NCI-H1417 (cell line): ENCODE measurements at places on chromosomes 2 and 18.

- no peak for DNase-seq
Observed at GRCh38 chr2:152814475-152815030, 96.1 kb downstream of the ARL6IP6 start.

- DNase-seq, result no peak
Observed at GRCh38 chr2:216118474-216118873, 9.3 kb downstream of the XRCC5 start.

- no peak for DNase-seq
Observed at GRCh38 chr2:199791326-199791725, 59.7 kb downstream of the FTCDNL1 start.

DNA sequence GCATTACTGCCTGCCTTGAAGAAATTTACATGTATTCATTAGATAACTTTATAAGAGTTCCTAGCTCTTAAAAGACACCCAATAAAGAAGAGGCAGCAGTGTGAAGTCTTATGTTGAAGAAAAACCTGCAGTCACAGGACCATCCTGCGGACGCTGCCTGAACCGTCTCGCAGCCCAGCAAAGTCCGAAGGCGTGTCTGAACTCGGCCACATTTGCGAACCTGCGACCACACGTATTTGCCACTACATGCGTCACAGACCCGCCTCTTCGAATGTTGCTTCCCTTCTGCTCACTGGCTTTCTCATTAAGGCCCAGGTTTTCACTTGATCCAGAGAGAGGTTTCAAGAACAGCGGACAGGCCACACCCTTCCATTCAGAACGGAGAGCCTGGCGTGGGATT is 41.2 kb downstream of the CNGA3 start:
- no peak for DNase-seq

GRCh38 chr2:23571085-23571484 is 186.1 kb downstream of the KLHL29 start:
- DNase-seq, result no peak

DNA sequence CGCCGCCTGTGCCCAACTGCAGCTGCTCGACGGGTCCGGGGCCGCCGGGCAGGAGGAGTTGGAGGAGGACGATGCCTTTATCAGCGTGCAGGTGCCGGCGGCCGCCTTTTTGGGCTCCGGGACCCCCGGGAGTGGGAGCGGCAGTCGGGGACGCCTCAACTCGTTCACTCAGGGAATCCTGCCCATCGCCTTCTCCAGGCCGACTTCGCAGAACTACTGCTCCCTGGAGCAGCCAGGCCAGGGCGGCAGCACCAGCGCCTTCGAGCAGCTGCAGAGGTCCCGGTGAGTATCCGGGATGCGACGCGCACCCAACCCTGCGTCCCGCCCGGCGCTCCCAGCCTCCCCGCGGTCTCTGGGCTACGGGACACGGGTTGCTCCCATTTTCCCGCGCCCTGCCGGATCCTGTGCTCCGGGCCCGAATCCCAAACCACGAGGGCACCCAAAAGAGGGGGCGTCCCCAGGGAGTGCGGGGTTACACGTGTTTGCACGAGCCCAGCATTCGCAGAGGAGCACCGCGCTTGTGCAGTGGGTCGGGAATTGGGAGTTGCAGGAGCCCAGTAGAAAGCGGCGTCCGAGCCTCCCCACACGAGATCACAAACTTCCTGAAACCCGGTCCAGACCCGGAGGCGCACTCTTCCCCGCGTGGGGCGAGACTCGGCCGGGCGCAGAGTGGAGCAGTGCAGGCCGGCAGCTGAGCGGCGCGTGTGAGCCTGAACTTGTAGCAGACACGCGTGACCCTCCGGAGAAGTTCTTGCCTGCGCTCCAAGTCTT is 1.2 kb downstream of the CABLES1 start:
- DNase-seq, result peak; percentile 69

DNA sequence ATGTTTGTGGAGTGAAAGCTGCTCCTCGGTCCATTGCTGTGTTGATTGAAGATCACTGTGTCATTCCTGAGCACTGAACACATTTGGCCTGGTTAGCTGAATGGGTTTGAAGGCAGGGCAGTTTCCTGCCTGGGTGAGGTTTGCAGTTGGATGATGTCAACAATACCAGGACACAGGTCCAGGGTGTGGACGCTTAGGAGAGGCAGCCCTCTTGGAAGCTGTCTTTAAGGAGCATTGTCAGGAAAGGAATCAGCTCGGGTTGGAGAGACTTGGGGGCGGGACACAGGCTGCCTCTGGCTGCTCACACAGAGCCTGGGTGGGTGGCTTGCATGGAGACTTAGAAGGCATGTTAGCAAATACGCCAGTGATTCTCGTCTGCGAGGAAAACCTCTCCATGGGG is 237.7 kb downstream of the SEPTIN10 start:
- no peak for DNase-seq

GRCh38 chr2:20501974-20502373 is 55.1 kb downstream of the RHOB start:
- DNase-seq, result no peak

- DNase-seq, result peak; percentile 52
Observed at GRCh38 chr18:78814766-78815165, 164.9 kb upstream of the SALL3 start.

- no peak for DNase-seq
Observed at GRCh38 chr2:105255979-105256378, 14.4 kb downstream of the GPR45 start.

DNA sequence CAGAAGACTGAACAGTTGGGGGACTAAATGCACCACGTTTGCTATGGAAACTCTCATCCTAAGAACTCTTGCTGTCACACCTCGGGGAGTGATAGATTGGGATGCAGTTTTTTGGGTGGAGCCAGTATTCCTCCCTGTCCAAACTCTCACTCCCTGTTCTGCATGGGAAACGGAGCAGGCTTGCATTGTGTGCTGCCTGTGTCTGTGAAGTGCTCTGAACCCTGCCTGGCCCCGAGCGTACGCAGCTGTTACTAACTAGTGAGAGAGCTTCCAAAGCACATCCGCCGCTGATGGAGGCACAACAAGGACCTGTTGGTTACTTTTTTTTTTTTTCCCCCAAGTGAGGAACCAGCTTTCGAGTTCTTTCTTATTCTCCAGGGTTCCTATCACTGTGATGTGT is 195.5 kb downstream of the ANAPC1 start:
- DNase-seq, result no peak

DNA sequence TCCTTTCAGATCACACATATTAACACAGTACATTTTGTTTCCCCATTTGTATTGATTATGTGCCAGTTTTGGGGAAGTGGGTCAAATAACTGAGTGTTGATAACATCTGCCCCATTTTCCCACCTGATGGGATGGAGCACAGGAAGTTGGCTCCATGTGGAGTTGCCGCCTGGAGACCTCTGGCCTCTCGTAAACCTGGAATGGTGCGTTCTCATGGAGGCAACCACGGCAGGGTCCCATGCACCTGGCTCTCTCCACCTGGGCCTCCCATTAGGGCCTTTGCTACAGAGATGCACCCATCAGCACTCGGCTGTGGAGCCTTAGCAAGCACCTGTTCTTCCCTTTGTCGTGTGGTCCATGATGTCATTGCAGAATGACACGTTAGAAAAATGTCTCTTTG is 130.6 kb downstream of the MBP start:
- no peak for DNase-seq

- no peak for DNase-seq
Observed at GRCh38 chr2:177905640-177906039, 166.9 kb downstream of the PDE11A start.

GRCh38 chr2:54122939-54123338 is 7.5 kb downstream of the ACYP2 start:
- no peak for DNase-seq

DNA sequence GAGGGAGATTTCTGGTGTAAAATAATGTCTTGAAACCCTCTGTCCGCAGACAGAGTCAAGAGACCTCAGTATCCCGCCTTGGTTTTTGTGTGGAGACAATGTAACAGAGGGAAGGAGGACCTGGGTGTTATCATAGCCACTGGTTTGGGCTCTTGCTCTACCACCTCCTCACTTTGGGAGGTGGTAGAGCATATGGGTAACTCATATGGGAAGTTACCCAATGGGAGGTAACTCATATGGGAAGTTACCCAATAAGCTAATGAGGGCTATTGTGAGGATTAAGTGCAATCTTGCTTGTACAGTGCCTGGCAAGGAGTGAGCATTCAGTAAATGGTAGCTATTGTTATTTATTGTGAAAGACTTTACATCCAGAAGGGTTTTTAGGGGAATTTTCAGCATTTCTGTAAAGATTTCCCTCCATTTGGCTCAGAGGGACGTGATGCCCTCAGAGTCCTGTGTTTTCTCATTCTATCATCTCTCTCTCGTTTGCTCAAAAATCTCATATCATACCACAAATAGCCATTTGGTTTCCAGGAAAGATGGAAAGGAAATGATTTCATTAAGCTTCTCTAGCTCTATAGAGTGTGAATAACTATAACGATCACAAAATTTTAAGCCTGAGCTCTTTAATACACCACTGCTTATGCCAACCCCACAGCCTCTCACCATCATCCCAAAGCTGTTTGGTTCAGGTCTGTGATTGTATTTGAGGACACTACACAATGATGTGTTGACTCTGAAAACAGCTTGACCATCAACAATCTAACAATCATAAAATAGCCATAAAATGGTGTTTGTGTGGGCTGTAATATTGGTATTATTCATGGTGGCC is 307.7 kb downstream of the STK39 start:
- no peak for DNase-seq

DNA sequence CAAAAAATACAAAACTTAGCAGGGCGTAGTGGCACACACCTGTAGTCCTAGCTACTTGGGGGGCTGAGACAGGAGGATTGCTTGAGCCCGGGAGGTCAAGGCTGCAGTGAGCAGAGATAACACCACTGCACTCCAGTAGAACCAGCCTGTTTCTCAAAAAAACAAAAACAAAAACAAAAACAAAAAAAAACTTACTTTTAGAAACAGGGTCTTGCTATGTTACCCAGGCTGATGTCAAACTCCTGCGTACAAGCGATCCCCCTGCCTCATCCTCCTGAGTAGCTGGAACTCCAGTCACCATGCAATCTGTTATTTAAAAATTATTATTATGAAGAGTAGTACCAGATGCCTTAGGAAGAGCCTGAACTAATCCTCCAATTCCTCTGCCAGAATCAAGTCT is 35.0 kb upstream of the GLI2 start:
- DNase-seq, result no peak

DNA sequence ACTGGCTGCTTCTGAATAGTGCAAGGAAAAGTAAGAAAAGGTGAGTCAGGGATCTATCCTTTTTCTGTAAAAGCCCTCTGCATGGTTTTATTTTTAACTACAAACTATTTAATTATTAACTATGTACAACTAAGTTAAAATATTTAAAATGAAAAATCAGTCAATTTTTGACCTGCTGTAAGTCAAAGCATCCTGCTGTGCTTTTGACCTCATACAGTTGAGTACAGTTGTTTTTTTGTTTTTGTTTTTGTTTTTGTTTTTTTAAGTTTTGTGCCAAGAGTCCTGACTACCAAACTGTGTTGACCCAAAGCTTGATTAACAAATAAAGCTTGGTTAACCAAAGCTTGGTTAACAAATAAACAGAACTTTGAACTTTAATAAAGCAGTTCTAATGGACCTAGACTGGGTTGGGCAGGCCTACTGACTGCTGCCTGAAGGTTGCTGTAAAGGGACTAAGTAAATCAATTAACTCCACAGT is at the start of gene ACMSD:
TSS of gene ACMSD (plus strand) at position 474 of the 478 bp plus-strand sequence. CDS start 67 bp downstream, outside the sequence.
- DNase-seq, result no peak

- DNase-seq, result no peak
Observed at GRCh38 chr2:223786236-223786635, 51.1 kb downstream of the AP1S3 start.

DNA sequence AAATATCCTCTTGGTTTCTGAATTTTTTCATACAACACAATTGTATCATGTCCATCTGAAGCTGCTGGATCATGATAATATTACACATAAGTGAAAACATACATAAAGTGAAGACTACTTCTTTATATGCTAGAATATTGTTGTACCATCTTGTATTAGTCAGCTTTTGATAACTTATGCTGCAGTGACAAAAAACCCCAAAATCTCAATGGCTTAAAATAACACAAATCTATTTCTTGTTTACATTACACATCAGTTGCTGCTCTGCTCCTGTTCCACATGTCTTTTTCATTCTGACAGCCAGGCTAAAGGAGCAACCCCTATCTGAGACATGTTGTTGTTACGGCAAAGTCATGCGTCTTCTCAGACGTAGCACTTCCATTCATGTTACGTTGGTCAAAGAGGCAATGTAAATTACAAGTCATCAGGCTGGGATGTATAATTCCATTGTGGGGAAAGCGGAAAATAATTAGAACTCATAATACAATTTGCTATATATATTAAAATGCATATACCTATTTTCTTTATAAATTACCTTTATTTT is 5.8 kb downstream of the TMSB10 start:
- no peak for DNase-seq

- no peak for DNase-seq
Observed at GRCh38 chr18:5534845-5535244, 9.0 kb downstream of the EPB41L3 start.

- DNase-seq, result no peak
Observed at GRCh38 chr2:160423126-160423525, 70.5 kb downstream of the RBMS1 start.
